ENCODE measurements at places on chromosomes 7 and 10. TPM values are rescaled to one million over a fixed set of nuclear protein-coding genes. Genes with fewer than 3 reads are reported as not detected.
A peak's percentile ranks its signal among the peaks of the same experiment; 100 is the strongest.

Gene OR2A14
- not detected for total RNA-seq

Gene ENTPD7
- total RNA-seq: 3.3 TPM

Gene RABGEF1
- 23.0 TPM for total RNA-seq

Gene CUL1
- total RNA-seq: 80.0 TPM

Gene H2BK1
- 1.2 TPM for total RNA-seq

Gene FXYD4
- total RNA-seq: not detected

Gene IGFBP1
- total RNA-seq: not detected

Gene FAM237B
- not detected for total RNA-seq

Gene LIPN
- total RNA-seq: not detected

Gene CD36
- total RNA-seq: not detected

Gene SLC39A12
- not detected for total RNA-seq

DNA sequence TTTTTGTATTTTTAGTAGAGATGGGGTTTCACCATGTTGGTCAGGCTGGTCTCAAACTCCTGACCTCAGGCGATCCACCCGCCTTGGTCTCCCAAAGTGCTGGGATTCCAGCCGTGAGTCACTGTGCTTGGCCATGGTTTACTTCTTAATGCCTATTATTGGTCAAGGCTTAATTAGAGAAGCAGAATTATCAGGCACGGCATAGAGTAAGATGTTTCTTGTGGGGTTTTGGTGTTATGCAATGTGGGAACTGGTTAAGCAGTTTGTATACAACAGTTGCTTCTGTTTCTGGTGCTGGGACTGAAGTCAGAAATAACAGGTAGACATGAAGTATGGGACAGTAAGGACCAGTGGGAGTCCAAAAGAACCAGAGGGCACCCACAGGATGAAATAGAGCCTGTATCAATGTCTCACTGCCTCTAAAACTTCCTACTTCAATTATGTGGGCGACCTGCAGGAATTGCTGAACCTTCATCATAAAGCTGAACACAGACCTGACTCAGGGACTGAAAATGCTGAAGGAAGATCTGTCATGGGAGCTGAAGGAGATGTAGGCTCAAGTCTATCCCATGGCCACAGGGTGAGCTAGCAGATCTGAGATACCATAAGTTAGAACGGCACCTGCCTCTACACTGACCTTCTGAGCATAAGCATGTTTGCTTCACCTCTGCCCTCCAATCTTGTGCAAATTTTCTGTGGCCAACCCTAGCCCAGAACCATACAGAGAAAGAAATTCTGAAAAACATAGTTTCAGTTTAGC lies 38.3 kb upstream of the VCL start:
- DNase-seq: no peak

DNA sequence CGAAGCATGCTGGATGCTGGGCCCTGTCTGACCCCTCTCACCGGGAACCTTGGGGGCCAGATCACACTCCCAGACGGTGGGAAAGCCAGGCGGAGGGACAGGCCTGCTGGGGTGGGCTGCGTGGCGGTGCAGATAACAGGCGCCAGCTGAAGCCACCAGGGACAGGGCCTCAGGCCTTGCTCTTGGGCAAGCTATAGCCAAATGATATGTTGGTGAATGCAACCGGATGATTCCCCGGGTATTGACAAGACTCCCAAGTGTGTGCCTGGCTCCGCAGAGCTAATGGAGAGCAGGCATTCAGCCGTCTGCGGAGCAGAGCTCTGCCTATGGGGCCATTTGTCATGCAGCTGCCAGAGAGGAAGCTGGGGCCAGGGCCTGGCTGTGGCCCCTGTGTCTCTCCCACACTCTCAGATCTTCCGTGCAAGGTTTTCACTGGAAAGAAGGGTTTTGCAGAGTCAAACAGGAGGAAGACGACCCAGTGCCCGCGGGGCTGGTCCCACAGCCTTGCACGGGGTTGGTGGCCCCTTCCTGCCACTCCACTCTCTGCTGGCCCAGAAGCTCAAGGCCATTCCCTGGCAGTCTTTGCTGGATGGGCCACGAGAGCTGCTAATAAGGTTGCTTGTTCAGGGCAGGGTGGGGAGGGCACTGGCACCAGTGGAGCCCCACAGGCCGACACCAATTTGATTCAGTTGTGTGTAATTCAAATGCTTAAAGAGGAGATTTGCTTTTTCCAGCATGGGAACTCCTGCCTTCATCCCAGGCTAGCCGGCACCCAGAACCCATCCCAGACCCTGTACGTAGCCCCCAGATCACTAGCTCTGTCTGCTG lies 91.8 kb downstream of the PRKAG2 start:
- no peak for DNase-seq

- no peak for DNase-seq
Measured at GRCh38 chr7:30796105-30796869, 25.1 kb downstream of the MINDY4 start.

DNA sequence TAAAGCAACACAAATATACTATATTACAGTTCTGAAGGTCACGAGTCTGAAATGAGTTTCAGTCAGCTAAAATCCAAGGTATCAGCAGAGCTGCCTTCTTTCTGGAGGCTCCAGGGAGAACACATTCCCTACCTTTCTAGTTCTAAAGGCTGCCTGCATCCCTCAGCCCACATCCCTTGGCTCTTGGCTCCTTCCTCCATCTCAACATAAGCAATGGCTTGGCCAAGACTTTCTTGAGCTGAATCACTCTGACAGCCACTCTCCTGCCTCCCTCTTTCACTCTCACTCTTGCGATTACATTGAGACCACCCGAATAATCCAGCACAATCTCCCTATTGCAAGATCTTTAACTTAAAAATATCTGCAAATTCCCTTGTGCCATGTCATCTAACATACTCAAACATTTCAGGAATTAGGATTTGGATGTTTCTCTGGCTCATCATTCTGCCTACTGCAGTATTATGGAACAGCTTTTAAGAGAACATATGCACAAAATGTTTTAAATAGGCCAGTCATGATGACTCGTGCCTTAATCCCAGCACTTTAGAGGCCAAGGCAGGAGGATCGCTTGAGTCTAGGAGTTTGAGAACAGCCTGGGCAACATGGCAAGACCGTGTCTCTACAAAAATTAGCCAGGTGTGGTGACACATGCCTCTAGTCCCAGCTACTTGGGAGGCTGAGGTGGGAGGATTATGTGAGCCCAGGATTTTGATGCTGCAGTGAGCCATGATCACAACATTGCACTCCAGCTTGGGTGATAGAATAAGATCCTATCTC lies 144.2 kb upstream of the VSTM2A start:
- DNase-seq: no peak

GRCh38 chr10:118955951-118956801 lies 73.3 kb upstream of the NANOS1 start:
- DNase-seq: no peak

GRCh38 chr7:44740055-44740454 lies 8.6 kb upstream of the ZMIZ2 start:
- DNase-seq: no peak

DNA sequence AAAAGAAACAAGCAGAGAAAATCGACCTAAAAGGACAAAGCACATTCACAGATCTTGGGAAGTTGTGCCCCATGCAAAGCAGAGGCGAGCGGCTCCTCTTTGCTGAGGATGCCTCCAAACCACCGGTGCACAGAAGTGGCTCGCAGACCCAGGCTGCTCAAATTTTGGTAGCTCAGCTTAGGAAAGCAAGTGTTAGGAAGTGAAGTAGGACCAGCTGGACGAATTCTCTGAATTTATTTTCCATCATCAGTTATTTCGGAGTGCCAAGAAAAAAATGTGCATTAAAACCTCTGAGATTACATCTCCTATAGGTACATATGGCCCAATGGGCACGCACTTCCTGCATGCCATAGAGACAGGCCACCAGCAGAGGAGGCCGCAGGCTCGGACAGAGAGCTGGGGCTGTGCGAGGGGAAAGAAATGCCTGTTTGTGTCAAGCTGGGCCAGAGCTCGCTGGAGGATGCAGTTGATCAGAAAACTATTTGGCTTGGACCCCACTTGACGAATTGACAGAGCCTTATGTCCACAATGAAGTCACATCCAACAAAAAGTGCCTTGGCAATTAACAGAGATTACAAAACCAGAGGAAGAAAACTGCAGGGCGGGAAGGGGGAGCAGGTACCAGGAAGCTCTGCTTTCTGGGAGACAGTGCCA lies 122.3 kb upstream of the LYZL2 start:
- peak; percentile 66 for DNase-seq

DNA sequence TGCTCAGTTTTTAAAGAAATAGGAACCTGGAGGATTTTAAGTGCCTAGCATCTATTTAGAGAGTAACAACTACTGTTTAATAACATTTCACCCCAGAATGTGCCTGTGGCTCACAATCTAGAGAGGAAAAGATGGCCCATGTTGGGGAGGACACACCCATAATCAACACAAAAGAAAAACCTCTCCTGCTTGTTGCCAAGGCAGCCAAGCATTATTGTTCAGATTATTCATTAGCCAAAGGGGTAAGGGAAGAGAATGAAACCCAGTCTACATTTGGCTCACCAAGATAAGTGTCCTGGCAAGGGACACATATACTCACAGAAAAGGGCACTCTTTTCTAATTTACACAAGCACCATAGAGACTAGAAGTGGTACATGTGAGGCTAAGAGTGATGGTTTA lies 17.7 kb upstream of the IFIT1B start:
- no peak for DNase-seq

DNA sequence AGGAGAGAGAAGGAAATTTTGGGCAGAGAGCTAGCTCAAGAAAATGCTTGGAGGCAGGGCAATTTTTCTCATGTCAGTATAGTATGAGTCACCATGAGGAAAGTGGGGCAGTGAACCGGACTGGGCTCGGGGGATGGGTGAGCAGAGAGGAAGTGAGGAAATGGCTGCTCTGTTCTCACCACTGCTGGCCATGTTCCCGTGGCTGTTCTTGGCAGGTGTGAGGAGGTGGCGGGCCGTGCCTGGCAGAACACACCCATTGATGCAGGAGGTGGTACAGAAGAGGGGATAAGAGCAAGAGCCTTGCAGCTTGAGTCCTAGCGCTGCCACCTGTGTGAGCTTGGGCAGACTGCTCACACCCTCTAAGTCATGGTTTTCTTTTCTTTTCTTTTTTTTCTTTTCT lies 304.4 kb upstream of the LYZL1 start:
- DNase-seq: no peak

- DNase-seq: no peak
Measured at GRCh38 chr10:29508554-29509244, 126.1 kb downstream of the SVIL start.

DNA sequence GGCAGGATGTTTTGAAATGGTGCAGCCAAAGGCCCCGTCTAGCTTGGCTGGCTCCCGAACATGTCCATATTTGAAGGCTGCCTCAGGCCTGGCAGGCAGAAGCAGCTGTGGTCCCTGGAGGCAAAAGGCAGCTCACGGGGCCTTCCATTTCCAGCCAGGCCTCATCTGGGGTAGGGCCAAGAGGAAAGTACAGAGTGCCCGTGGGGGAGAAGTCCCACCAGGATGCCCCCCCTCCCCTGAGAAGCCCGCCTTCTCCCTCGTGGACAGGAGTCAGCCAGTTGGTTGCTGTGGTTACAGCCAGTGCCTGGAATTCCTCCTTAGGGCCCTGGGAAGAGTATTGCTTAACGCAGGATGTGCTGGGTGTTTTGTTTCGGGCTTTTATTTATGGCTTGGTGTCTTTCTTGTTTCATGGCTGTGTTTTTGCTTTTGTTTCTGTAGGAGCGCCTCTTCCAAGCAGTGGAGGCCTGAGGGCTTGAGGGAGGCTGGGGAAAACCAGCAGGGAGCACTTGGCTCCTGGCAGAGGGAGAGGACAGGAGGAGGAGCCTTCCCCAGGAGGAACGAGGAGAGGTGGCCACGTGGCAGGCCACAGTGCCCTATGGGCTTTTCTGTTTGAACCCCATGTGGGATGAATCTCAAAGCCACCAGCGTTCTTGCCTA lies 45.4 kb downstream of the CHST3 start:
- no peak for DNase-seq

GRCh38 chr7:134669845-134670373 lies 23.3 kb downstream of the BPGM start:
- peak; percentile 70 for DNase-seq

DNA sequence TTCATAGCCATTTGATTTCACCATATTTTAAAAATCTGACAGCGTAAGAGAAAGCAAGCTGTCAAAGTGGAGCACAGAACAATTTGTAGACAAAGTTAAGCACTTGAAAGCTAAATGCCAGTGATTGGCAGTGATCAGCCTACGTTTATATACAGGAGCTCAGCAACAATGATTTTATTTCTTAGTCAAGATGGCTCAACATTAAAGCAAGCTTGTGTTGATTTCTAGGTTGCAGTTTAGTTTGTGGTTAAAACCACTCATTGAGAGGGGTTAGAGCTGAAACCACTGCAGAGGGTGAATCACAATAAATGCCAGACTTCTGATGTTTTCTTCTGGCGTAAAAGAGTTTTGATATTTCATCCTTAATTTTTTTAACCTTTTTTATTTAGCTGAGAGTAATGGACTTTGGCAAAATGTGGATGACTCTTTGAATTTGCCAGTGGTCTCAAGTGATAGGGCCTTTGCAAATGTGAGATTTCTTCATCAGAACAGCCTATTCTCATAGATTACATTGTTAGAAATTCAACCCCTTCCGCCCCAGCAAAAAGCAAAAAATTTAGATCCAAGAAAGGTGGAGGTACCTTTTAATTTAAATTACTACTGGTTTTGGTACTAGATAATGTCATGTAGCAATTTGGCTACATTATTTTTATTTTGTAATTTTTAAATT lies 73.8 kb downstream of the SHOC2 start:
- DNase-seq: no peak

- DNase-seq: no peak
Measured at GRCh38 chr7:78558566-78558965, 760.0 kb downstream of the PHTF2 start.

- no peak for DNase-seq
Measured at GRCh38 chr10:70462349-70462984, 16.1 kb upstream of the PALD1 start.

GRCh38 chr7:106621393-106622132 lies 39.4 kb downstream of the CCDC71L start:
- no peak for DNase-seq

Measured in activated naive CD4-positive, alpha-beta T cell treated with anti-CD3 and anti-CD28 coated beads, Interleukin-2, amount 50 U/mL, for 72 hours (primary cell).